ENCODE measurements at places on chromosomes 7 and 10. TPM values are rescaled to one million over a fixed set of nuclear protein-coding genes. Genes with fewer than 3 reads are reported as not detected.

DNA sequence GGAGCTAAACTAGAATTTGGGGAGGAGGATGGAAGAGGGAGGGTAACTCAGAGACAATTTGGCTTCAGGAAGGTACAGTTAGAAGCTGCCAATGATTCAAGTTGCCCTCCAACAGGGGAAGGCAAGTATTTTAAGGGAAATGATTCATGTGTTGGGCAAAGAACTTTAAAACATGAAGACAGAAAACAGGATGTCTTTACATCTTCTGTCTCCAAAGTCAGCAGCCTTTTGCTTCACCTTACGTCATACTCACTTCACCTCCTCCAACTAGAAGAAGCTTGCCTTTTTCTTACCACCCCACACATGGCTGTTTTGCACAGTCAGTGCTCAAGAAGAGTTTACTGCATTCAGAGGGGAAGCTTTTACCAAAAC is 36.1 kb downstream of the PPP1R3C start:
- DNase-seq = peak; percentile 59

Gene CCDC172
- not detected for polyA plus RNA-seq

Gene CCDC146
- 5.2 TPM for polyA plus RNA-seq

Gene WDR11
- 79.2 TPM for polyA plus RNA-seq

DNA sequence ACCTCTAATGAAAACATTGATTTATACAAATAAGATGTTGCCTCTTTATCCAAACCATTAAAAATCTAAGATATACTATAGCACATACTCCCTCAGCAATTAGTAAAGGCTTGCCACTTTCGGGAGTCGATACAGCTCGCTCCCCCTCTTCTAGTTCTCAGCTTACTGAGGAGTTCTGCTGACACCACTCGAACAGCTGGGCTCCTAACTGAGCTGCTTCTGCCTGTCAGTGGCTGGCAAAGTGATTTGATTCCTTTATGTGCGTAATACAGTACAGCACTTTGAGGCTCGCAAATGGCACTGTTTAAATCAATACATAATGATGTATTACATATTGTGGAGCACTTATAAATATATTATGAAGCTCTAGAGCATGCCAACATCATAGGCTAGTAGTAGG is 241.8 kb downstream of the CREB5 start:
- no peak for DNase-seq

DNA sequence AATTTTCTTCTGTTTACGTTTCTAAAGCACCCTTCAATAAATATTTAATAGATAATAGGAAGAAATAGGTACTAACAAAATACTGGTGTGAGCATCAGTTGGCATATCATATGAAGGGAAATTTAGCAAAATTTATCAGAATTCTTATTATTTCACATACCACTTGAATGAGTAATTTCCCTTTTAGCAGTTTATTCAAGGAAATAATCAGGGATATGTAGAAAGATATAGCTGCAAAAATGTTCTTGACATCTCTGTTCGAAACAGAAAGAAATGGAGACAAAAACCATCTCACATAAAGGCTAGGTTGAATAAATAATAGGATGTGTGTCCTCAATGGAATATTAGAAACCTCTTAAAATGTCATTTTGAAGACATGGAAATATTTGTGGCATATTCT is 35.8 kb upstream of the PIP4K2A start:
- DNase-seq = no peak

DNA sequence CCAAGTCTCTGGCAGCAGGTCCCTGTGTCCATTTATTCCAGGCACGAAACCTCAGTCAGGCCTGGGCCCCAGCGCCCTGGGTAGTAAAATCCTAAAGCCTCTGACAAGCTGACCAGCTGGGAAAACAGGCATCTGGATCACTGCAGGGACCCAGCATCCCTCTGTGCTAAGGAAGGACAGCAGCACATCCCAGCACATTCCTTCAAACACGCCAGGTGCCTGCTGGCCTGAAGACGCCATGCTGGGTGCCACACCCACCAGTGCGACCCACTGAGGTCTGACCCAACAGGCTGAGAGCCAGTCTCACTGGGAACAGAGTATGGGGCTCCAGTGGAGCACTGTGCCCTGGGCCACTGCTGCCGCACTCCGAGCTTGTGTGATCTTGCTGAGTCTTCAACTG is 6.4 kb downstream of the DNAJB12 start:
- DNase-seq = no peak

- DNase-seq = peak; percentile 85
Measured at GRCh38 chr7:44735403-44736165, 13.1 kb upstream of the ZMIZ2 start.
